ENCODE measurements at places on chromosomes 16 and 17.

- DNase-seq: no peak
Measured at GRCh38 chr17:29579866-29580771, 9.3 kb downstream of the GIT1 start.

- no peak for DNase-seq
Measured at GRCh38 chr17:2386400-2387085, 14.3 kb downstream of the MNT start.

DNA sequence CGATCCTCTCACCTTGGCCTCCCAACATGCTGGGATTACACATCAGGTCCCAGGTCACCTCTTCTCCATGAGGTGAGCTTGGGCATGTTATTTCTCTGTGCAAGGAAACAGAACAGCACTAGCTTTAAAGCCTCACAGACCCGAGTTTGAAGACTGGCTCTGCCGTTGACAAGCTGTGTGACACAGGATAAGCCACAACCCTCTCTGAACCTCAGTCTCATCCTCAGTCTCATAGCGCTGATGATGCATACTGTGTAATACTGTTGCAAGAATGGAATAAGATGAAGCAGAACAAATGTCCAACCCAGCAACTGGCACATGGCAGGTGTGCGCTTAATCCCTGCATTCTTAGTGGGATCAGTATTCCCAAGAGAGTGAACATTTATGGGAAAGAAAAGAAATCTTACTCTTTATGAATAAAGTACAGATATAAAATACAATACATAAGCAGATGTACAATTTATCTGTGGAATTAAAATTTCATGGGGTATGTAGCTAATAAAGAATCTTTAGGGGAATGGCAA, 43.5 kb downstream of the ABAT start:
- no peak for DNase-seq

GRCh38 chr16:12392585-12393091, 411.0 kb downstream of the CPPED1 start:
- no peak for DNase-seq

- DNase-seq: no peak
Measured at GRCh38 chr17:759964-760363, 7.9 kb upstream of the GEMIN4 start.

GRCh38 chr16:938752-939151, 32.0 kb downstream of the LMF1 start:
- no peak for DNase-seq

- no peak for DNase-seq
Measured at GRCh38 chr17:82098939-82099763, 1.1 kb upstream of the FASN start.

- DNase-seq: no peak
Measured at GRCh38 chr16:75401691-75402090, 31.6 kb downstream of the CFDP1 start.

GRCh38 chr16:87098976-87099720, 218.0 kb downstream of the C16orf95 start:
- no peak for DNase-seq

- no peak for DNase-seq
Measured at GRCh38 chr17:50976951-50977472, 110.9 kb upstream of the TOB1 start.

- no peak for DNase-seq
Measured at GRCh38 chr16:79132701-79133100, 467.8 kb downstream of the MAF start.

- DNase-seq: no peak
Measured at GRCh38 chr16:84487358-84487757, 17.1 kb downstream of the MEAK7 start.

GRCh38 chr17:3009411-3009920, 53.9 kb downstream of the OR1D5 start:
- DNase-seq: no peak

- DNase-seq: no peak
Measured at GRCh38 chr16:84925092-84925772, 86.1 kb downstream of the ZDHHC7 start.

- no peak for DNase-seq
Measured at GRCh38 chr16:984121-984694, 2.6 kb downstream of the SOX8 start.

- no peak for DNase-seq
Measured at GRCh38 chr17:15026088-15026487, 239.0 kb downstream of the PMP22 start.
